ENCODE measurements at places on chromosomes 16 and 17.

- DNase-seq: no peak
Measured at GRCh38 chr17:61947367-61948078, 19.7 kb upstream of the INTS2 start.

DNA sequence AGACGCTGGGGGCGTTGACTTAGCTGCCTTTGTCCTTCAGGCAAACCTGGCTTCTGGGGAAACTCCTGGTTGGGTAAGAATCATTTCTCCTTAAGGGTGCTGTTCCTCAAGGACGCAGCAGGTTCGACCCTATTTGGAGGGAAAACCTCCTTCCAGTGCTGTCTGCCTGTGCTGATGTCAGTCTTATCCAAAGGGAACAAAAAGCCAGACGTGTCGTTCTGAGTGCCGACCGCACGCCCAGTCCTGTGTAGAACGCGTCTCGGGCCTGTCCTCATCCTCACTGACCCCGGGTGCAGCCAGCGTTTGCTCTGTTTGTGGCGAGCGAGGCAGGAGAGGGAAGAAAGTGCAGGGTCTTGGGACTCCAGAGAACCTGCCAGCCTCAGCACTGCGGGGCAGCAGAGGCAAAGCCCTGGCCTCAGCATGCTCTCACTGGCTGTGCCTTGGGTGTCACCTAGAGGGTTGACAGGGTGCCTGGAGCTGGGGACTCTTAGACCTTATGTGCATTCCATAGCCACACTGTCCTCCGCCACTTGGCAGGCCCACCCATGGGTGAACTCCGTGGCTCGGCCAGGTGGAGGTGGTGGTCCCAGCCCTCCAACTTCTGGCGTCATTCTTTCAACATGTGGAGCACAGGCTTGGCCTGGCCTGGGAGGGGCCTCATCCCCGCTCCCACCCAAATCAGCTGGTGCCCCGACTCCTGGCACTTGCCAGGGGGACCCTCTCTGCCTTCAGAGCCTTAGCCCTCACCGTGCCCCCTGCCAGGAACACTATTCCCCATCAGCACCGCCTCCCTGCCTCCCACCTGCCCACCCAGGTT, 6.0 kb downstream of the SNN start:
- DNase-seq: no peak

- no peak for DNase-seq
Measured at GRCh38 chr17:44061446-44061845, 5.0 kb downstream of the LSM12 start.

DNA sequence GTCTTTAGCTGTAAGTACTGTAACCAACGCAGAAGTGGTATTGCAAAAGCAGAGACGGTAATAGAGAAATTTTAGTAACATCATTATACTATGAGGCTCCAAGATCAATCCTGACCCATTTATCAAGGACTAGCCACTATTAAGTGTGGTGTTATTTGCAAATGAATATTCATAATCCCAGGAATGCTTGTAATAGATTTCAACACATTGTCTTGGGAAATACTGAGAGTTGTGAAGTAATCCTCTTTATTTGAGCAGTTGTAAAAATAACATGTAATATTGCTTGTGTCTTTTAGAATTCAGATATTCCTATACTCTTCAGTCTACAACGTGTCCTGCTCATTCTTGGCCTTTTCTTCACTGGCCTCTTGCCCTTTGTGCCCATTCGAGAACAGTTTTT, 46.4 kb downstream of the GDPD1 start:
- DNase-seq: no peak

- DNase-seq: no peak
Measured at GRCh38 chr17:77285594-77286390, 145.0 kb downstream of the SEC14L1 start.

DNA sequence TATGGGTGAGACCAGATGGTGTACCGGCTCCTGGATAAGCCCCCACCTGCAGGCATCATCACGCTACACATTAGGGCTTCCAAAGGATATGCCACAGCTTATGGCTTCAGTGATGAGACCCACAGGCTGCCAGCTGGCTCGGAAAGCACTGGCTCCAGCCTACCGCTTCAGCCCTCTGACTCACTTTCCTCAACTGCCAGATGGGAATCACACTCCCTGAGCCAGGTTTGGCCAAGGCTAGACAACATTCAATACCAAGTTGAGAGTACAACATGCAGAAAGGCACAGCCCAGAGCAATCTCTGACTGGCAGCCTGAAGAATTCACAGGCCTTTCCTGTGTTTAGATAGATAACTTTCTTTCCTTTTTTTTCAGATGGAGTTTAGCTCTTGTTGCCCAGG, 10.3 kb downstream of the CENPV start:
- no peak for DNase-seq

- DNase-seq: no peak
Measured at GRCh38 chr16:48158296-48158695, 2.5 kb upstream of the ABCC12 start.

DNA sequence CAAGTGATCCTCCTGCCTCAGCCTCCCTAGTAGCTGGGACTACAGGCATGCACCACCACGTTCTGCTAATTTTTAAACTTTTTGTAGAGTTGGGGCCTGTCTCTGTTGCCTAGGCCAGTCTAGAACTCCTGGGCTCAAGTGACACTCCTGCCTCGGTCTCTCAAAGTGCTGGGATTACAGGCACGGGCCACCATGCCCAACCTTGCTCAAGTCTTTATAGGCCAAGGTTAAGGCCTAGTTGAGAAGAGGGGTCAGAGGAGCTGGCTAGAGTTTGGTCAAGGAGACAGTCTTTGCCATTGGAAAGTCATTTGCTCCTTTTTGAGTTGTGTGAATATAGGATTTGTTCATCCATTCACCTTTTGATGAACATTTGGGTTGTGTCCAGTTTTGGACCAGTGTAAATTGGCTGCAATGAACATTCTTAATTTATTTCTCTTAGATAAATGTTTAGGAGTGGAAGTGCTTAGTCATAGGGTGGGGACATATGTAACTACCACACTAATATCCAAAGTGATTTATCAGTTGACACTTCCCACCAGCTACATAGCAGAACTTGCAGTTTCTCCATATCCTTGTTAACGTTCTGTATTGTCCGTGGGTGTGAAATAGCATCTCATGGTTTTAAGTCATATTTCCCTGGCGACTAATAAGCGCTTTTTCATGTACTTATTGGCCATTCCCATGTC, 30.7 kb upstream of the ARHGAP17 start:
- DNase-seq: no peak

DNA sequence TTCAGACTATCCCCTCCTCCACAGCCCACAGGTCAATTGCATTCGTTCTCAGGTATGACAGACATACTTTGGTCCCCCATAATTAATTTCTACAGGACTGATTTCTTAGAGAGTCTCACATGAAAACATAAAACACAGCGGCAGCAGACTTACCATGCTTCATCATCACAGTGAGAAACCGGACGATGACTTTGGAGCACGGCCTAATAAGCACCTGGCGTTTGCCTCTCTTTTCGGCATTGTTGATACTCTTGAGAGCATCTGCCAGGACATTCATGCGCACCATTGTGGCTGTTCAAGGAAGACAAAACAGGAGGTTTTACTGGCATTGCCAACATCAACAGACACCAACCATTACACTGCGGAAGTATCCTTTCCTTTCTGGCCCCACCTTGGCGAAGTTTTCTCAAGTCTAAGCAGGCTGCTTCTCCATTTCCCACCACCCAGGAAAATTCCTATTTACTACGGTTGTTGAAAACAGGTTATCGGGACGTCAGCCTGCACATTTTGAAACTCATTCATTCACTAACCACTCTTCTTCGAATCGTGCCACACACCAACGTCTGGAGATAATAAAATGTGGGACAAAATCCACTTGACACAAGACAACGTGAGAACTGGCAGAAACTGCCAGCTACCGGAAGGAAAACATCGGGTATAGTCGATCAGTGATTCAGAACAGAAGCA, 1.2 kb downstream of the RPS15A start:
- no peak for DNase-seq

- no peak for DNase-seq
Measured at GRCh38 chr17:40813804-40814203, 8.6 kb downstream of the KRT10 start.

GRCh38 chr17:61816538-61816937, 46.8 kb downstream of the BRIP1 start:
- DNase-seq: no peak

DNA sequence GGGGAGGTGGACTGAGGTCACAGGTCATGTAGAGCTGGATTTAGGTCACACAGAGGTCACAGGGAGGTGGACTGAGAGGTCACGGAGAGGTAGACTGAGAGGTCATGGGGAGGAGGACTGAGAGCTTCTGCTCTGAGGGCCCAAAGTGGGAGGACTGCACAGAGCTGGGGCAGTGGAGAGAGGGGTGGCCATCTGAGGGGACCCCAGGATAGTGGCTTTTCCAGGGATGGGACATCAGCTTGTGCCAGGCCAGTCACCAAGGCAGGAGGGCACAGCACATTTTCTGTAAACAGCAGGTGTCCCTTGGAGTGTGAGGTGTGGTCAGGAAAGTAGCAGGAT, 26.1 kb upstream of the JPT2 start:
- no peak for DNase-seq

GRCh38 chr16:16861546-16861945, 482.6 kb downstream of the NPIPA7 start:
- no peak for DNase-seq

DNA sequence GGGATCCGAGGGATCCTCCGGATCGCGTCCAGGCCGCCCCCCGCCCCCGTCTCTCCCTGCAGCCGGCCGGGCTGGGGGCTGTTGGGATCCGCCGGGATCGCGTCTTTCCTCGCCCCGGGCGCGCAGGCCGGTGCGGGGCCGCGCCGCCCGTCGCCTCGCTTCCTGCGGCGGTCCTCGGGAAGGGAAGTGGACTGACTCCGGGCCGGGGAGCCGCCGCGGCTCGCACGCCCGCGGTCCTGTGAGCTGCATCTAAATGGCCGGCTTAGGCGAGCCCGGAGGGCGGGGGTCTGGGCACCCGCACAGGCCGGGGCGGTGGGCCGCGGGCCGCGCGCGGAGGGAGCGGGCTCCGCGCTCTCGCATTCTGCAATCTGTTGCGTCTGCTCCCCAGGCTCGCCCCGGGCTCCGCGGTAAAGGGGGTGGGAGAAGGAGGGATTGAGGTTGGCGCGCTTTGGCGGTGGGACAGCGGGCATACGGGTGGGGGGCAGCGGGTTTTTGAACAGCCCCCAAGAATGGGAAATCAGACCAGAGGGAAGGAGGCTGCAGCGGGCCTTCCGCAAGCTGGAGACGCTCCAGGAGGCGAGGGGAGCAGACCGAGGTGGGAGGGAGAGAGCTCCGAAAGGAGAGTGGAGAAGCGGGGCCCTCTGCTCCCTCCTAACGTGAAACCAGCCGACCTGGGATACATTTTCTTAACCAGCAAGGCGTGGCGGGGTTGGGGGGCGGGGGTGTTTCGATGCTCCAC, 2.2 kb downstream of the TMEM132E start:
- DNase-seq: no peak
